Activated CD4-positive, alpha-beta T cell treated with anti-CD3 and anti-CD28 coated beads, Interleukin-2, amount 50 U/mL, for 48 hours (primary cell): ENCODE measurements at places on chromosomes 7 and 10.

DNA sequence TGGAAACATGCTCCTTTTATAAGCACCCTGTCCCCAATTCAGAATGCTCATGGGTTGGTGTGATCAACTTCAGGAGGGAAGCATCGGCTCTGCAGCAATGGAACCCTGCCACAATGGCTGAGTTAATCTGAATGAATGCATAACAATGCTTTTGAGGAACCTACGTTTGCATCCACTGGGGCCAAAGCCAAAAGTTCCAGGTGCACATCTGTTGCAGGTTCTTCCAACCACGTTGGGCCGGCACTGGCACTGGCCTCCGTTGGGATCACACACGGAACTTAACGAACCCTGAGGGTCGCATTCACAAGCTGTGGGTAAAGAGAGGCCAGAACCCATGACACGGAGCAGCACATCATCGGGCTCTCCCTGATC, 43.4 kb downstream of the LAMB1 start:
- DNase-seq, result no peak

GRCh38 chr10:89940076-89940475, 238.7 kb downstream of the KIF20B start:
- DNase-seq, result no peak

DNA sequence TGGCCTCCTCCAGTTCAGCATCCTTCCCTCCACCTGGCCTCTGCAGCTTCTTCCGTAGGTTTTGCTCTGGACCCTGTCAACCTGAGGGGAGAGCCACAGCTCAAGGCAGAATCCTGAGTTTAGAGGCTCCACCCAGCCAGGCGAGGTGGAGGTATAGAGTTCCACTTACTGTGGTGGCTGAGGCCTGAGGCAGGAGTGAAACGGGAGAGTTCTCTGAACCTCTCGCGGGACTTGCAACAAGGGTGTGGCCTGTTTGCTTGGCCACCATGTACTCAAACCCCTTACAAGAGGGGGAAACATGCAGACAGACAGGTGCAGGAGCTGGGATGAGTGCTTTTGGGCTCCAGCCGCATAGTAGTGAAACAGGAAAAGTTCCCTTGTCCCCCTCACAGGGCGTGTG, 154.0 kb upstream of the C7orf33 start:
- DNase-seq, result no peak

DNA sequence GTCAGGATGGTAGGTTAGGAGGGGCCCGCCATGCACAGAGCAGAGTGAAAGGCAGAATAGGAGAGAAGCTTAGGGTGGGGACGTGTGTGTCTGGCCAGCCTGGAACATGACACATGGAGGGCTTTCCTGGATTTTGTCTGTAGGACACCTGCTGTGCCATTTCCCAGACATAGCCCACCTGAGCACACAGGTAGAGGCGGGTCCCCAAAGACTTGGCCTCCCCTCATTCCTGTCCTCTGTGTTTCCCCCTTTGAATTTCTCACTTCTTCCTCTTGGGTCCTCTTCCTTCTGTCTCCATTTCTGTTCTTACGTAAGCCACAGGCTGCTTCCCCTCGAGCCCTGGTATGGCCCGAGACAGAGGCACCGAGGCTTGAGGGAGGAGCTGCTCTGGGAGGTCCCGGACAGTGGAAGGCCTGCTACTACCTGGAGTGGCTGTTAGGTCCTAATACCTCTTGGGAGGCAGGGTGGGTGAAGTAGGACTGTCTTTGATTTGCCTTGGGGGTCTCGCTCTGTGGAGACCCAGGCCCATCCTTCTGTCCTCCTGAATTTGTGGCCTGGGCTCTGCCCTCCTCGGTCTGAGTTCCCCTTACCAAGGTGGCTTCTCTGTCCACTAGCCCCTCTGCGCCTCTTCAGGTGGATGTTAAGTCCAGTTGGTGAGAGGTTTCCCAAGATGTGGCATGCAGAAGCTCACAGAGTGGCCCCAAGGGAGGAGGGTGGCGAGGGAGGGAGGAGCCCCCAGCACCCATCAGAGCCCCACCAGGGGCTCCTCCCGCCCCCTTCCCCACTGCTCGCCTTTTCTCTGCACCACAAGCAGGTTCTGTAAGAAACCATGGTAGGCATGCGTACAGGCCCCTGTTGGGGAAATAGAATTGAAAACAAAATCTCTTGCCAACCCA, 5.5 kb downstream of the ZNF775 start:
- no peak for DNase-seq

- no peak for DNase-seq
Observed at GRCh38 chr7:97513326-97513725, 218.6 kb upstream of the TAC1 start.

- DNase-seq, result no peak
Observed at GRCh38 chr7:148110097-148110868, 480.3 kb upstream of the C7orf33 start.

DNA sequence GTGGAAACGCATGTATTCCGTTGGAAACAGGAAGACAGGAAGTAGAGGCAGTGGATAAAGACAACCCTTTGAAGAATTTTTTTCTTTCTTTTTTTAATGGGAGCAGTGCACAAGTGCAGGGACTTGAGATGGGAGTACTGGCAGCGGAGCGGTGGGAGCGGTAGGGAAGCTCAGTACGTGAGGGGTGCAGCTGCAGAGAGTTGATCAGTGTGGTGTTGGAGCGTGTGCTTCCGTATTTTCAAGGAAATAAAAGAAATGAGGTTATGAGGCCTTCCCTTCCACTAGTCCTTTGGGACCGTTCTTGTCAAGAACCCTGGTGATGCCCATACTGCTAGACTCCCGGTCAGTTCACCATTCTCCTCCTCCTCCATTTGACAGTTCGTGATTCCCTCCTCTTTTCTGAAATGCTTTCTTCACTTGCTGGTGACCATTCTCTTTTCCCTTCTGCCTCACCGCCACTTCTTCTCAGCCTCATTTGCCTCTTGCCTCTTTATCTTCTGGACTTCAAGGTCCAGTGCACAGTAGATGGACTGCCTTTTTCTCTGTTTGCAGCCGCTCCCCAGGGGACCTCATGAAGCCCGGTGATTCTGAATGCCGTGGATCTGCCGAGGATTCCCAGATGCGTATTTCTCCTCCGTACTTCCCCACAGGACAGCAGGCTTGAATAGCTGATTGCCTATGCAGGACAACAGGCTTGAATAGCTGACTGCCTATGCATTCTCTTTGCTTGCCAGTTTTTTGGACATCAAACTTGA, 39.1 kb upstream of the TMEM236 start:
- DNase-seq, result no peak

GRCh38 chr10:70139151-70139996, 6.7 kb upstream of the AIFM2 start:
- no peak for DNase-seq

DNA sequence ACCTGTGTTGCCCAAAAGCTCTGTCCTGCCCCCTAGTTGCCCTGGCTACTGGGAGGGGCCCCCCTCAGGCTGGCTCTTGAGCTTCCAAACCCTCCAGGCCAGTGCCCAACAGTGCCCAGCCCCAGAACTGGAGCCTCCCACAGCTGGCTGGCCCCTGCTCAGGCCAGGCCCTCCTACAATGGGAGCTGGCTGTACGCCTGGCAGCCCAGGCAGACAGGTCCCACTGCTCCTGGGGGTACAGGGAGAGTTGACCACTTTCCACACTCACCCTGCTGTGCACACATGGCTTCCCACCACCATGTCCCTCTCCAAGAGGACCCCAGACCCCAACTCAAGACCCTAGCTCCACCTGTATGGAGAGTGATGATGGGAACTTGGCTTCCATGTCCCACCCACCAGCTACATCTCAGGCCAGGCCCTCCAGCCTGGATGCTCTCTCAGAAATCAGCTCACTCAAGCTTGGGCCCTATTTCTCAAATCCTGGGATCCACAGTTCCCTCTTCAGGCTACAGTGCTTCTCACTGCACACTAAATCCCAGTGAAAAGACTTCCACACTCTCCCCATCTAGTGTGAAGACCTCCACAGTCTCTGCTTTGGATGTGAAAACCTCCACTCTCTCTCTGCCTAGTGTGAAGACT, 92.6 kb downstream of the OAT start:
- DNase-seq, result no peak

- peak; percentile 22 for DNase-seq
Observed at GRCh38 chr10:72564596-72564995, 61.3 kb downstream of the MICU1 start.

- DNase-seq, result no peak
Observed at GRCh38 chr7:75727881-75728593, 10.7 kb downstream of the HIP1 start.

DNA sequence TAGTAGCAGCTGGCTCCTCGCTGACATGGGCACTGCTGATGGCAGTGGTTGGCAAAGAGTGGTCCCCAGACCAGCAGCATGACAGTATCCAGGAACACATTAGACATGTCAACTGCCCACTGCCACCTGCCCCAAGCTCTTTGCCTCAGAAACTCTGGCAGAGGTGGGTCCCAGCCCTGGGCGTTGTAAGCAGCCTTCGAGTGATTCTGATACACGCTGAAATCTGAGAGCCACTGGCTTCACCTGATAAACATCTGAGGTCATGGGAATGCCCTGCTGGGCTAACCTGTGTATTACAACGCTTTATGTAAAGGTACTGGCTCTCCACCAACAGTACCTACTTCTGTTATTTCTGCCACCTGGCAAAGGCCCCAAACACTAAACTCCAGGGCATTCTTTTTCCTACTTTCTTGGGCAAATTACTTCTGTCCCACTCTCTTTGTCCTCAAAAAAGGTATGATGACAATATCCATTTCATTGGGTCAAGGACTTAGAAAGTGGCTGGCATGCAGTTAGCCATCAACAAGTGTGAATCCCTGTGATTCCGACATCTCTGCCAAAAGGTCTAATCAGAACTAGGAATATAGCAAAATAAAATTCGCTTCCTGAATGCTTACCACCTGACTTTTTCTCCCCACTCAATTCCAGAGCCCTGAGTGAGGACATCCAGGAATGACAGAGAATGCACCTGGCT, 9.2 kb downstream of the SGMS1 start:
- no peak for DNase-seq

- no peak for DNase-seq
Observed at GRCh38 chr7:46927131-46927810, 654.6 kb downstream of the TNS3 start.

DNA sequence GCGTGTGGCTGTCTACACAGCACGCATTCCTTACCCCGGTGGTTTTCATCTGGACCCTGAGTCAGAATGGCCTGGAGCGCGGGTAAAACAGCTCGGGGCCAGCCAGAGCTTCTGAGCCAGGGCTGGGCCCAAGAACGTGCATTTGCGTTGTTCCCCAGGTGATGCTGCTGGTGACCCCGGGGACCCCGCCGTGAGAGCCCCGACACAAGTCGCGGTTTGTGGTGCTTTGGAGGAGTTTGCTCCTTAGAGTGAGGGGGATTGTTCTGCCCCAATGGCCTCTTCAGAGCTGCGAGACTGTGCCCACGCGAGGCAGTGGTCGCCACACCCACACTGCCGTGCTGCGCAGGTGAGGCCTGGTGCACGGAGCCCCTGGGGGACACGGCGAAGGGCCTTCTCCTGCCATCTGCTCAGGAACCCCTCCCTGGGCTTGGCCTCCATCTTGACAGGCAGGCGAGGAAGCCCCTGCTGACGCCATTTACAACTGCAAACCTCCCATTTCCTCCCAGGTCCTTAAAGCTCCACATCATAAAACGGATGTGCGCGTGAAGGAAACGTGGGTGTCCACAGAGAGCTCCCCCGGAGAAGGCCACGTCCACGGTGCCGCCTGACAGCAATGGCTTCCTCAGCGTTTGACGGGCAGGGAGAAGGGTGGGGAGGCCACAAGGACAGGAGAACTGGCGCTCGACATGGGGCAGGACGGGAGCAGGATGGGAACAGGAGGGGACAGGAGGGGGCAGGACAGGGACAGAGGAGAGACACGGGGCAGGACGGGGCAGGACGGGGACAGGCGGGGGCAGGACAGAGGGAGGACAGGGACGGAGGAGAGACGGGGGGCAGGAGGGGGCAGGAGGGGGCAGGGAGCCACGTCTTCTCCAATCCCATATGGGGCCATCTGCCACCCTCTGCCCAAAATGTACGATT, 477.2 kb downstream of the DNAJB6 start:
- no peak for DNase-seq

DNA sequence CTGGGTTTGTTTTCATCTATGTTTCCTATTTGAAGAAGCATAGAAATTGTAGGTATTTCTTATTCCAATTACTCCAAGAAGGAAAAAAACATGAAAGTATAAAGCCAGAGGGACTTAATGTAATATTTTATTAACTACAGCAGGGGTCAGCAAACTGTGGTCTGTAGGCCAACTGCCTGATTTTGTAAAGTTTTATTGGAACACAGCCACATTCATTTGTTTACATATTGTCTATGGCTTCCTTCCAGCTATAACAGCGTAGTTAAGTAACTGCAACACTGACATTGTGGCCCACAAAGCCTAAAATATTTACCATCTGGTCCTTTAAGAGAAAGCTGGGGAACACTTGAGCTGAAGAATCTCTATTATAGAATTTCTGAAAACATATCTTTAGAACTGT, 306.2 kb downstream of the BICC1 start:
- DNase-seq, result no peak

GRCh38 chr10:111531690-111532089, 454.9 kb downstream of the ADRA2A start:
- no peak for DNase-seq

DNA sequence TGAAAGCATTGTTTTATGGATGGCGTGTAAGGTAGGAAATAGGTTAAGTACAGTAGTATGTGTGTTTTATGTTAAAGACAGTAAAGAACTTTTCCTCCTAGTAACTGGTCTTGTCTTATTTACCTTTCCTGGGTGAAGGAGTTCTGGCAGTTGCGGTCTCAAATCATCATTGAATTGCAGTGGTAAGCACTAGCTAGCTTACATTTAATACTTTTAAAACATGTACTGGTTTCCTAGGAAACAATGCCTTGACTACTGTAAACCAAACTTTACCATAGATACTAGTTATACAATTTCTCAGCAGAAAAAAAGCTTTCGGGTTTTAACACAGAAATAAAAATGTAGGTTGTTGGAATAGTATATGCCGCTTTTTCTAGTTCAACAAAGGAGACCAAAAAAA, 37.7 kb downstream of the PRKG1 start:
- no peak for DNase-seq
